Stimulated activated CD4-positive, alpha-beta T cell treated with anti-CD3 and anti-CD28 coated beads, Interleukin-4, amount 100 ng/mL, for 24 hours (primary cell): ENCODE measurements at places on chromosomes 2 and 18.
A peak's percentile ranks its signal among the peaks of the same experiment; 100 is the strongest.

GRCh38 chr2:183729380-183729779, 605.1 kb downstream of the NUP35 start:
- no peak for DNase-seq

DNA sequence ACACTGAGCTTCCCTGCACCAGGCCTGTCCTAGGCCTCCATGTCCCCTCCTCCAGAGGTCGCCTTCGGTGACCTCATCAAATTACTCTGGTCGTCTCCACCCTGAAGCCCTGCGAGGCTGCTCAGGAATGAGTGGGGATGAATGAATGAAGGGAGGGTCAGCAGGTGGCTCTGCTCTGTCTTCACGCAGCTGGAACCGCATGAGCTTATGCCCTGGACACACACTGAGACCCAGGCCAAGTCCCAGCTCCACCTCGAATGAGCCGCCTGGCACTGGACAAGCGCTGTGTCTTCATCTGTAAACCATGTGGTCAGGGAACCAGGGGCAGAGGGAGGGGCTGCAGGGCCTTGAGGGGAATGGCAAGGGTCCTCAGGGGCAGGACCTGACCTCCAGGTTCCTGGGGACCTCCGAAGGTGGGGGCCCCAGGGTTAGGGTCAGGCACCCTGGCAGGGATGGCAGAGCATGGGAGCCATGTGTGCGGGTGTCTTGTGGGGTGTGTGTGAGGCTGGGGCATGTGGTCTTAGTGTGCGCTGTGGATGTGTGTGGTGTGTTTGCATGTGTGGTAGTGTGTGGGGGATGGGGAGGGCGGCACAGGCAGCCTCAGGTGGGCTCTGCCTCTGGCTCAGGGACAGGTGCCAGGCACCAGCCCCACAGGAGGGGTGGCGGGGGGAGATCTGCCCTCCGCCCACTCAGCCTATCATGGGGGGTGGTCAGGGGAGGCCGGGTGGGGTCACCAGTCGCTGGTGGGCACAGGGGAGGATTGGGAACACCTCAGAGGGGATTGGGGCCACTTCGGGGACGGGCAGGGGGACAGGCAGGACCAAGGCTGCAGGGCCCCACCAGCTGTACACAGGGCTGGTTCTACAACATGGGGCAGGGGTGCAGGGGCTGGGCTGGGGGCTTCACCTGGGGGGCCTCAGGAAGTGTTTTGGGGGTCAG, 13.9 kb downstream of the ODC1 start:
- no peak for DNase-seq

GRCh38 chr2:208189810-208190503, at the start of gene C2orf80:
Gene C2orf80 (minus strand): TSS chr2:208190030. CDS start chr2:208186986, 3,044 bp downstream.
- no peak for DNase-seq

DNA sequence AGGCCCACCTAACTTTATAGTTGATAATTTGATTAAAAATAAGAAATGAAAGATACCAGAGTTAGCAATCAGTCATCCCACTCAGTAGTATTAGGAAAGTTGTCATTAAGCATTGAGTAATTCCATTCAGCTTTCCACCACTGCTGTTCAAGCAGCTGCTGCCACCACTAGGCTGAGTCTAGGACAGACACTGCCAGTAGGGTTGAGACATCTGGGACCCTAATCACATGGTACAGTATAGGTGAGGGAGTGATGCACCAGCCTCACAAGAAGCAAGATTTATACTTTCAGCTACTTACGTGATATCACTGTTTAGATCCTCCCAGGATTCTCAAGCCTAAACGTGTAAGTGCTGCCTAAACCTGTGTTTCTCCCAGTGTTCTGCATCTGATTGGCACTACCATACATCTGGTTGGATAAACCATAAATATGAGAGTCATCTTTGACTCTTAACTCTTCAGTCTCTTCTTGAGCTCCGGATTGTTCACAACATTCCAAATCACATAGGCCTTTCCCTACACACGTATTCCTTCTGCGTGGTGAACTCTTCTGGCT, 3.2 kb downstream of the UBXN4 start:
- peak; percentile 24 for DNase-seq
